ENCODE measurements at places on chromosomes 11 and 22.

GRCh38 chr11:76723142-76723541 lies 52.6 kb upstream of the LRRC32 start:
- DNase-seq: no peak

GRCh38 chr11:69644071-69644961 lies 3.4 kb downstream of the CCND1 start:
- no peak for DNase-seq

GRCh38 chr11:9566561-9567063 lies 6.9 kb upstream of the WEE1 start:
- DNase-seq: no peak

DNA sequence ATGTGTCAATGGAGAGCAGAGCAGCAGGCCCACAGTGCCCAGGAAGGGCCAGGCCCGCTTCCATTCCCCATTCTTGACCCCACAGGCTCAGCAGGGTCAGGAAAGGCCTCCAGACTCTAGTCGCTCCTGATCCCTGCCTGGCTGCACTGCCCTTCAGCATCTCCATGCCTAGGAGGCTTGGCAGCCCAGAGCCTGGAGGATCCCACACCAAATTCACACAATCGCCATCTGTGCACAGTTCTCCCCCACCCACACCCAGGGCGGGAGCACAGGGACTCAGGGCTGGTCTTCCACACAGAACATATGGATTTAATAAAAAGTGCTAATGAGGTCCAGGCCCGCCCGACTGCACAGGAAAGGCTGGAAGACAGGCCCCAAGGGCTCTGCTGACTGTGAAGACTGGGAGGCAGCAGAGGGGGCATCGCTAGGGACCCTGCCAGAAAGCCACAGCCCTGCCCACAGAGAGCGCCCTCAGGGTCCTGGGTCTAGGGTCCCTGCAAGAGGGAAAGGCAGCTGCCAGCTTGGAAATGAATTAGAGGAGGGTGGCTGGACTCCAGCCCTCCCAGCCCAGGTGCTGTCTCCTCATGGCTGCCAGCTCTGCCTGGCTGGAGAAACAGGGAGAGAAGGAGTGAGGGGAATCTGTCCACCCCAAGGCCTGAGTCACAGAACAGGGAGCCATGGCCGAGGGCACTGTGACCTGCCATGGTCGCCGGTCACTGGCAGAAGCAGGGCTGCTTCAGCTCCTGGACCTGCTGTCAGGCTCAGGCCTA lies 39.7 kb downstream of the DKK3 start:
- DNase-seq: no peak

DNA sequence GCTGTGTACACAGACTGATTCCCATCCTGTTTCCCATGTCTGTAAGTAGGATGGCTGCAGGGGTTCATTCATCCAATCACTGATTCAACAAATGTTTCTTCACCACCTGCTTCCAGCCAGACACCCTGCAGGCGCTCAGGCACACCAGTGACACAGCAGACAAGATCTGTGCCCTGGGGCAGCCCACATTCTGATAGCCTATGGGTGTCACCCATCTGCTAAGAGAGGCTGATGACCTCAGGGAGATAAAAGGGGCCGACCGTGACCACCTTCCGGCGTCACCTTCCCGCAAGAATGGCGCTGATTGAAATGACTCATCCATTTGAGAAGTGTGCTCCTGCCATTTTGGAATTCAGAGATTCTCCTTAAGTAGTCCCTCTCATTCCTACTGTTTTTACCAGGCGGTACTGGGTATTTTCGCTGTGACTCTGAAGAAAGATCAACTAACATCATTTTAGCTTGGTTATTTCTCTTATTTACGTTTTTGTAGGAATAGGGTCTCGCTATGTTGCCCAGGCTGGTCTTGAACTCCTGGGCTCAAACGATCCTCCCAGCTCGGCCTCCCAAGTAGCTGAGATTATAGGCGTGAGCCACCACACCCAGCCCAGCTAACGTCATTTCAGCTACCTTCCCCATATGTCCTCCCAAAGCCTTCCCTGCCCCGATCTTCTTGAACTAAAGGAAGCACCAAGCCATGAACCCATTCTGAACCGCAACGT lies 73.2 kb upstream of the BID start:
- DNase-seq: no peak

DNA sequence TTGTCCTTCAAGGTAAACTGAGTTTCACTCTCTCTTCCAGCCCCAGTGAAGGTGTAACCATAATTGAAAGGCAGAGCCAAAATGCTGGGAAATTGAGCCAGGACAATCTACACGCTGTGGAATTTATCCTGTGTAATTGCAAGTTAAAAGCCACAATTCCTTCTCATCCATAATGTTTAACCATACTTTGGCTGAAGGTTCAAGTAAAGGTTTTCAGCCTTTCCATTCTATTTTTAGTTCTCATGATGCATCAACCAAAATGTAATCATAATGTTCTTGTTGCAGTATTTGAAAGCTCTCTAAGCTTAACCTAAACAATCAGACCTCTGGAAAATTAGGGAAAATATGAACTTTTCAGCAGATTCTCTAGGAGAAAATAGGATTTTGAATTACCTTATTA lies 14.0 kb upstream of the ARHGAP42 start:
- DNase-seq: no peak

GRCh38 chr11:76047766-76048165 lies 158.5 kb downstream of the WNT11 start:
- no peak for DNase-seq

- DNase-seq: no peak
Observed at GRCh38 chr11:118106789-118107335, 20.1 kb upstream of the SMIM35 start.

- DNase-seq: no peak
Observed at GRCh38 chr22:32245042-32245441, 10.1 kb downstream of the SLC5A4 start.

- no peak for DNase-seq
Observed at GRCh38 chr11:71373791-71374454, 74.3 kb downstream of the DHCR7 start.

- no peak for DNase-seq
Observed at GRCh38 chr22:35840302-35840739, 122.6 kb downstream of the APOL5 start.

- DNase-seq: no peak
Observed at GRCh38 chr11:2120359-2121100, 18.7 kb downstream of the IGF2 start.

GRCh38 chr11:64251016-64251752 lies at the start of gene PLCB3:
Gene PLCB3, plus strand, starts transcription at chr11:64251530. Its CDS starts 120 bp downstream, at chr11:64251650.
- DNase-seq: no peak

DNA sequence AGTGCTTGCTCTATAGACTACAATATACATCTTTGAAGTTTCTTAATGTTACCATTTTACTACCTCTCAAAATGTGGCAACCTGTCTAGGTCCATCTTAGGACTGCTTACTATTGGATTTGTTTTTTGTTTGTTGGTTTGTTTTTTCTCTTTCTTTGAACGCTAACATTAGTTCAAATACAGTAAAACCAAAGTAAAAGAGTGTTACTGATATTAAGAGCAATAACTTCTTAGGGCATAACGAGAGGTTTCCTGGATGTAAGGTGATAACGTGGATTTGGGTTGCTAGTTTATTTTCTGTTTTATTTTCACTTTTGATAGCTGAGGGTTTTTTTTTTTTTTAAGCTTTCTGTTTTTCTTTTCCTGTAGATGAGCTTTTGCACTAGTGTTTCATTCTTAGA lies 43.6 kb downstream of the TMEM135 start:
- no peak for DNase-seq

DNA sequence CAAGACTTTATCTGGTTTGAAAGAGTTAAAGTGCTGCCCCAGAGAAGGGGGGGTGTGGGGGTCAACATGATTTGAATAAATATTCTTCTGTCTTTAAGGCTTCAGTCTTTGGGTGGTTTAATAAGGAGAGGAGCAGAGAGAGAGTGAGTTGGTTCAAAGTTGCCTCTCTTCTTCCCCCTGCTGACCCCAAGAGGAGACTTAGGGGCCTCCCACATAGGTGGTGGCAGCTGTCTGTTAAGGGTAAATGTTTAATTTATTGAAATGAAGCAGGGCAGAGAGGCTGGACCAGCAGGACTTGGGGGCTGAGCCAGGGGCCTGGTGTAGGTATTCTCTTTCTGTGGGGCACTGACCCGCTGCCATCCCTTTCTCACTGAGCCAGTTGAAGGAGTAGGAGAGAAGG lies 5.5 kb downstream of the POU2F3 start:
- no peak for DNase-seq

DNA sequence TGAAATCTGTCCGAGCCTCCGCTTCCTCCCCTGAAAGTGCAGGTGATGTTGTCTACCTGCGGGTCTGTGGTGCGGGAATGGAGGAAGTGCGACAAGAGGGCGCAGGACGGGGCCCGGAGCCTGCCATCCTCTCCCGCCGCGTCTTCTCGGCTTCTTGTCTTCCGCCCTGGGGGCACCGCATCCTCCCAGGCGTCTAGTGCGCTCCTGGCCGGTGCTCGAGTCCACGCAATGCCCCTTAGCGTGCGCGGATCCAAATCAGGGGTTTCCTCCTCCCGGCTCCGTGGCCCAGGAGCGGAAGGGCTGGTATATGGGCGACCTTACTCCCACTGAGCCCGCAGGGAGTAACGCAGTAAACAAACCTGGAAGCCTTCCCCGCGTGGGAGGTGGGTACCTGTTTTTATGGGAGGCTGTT lies 405 bp downstream of the SFI1 start:
- DNase-seq: peak; percentile 9

DNA sequence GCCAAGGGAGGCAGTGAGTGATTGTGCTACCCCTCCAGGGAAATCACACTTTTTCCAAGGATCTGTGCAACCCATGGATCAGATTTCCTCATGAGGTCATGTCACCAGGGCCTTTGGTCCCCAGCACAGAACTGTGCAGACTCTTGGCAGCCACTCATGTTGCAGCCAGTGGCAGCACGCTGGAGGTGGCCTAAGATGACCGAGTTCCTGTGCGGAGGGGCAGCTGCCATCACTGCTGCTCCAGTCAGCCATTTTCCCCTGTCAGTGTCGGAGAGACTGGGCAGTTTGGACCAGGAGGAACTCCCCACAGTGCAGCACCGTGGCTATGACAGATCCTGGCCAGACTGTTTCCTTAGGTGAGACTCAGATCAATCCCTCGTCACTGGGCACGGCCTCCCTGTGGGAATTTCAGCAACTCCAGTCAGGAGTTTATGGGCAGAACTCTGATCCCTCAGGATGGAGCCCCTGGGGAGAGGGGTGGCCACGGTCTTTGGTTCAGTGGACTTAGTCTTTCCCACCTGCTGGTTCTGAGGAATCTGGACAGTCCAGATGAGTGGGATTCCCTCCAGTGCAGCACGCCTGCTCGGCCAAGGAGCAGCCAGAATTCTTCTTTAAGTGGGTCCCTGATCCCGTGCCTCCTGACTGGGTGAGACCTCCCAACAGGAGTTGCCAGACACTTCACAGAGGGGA lies 194.6 kb upstream of the CARD18 start:
- no peak for DNase-seq

- no peak for DNase-seq
Observed at GRCh38 chr11:85893395-85893794, 38.2 kb downstream of the CCDC83 start.

DNA sequence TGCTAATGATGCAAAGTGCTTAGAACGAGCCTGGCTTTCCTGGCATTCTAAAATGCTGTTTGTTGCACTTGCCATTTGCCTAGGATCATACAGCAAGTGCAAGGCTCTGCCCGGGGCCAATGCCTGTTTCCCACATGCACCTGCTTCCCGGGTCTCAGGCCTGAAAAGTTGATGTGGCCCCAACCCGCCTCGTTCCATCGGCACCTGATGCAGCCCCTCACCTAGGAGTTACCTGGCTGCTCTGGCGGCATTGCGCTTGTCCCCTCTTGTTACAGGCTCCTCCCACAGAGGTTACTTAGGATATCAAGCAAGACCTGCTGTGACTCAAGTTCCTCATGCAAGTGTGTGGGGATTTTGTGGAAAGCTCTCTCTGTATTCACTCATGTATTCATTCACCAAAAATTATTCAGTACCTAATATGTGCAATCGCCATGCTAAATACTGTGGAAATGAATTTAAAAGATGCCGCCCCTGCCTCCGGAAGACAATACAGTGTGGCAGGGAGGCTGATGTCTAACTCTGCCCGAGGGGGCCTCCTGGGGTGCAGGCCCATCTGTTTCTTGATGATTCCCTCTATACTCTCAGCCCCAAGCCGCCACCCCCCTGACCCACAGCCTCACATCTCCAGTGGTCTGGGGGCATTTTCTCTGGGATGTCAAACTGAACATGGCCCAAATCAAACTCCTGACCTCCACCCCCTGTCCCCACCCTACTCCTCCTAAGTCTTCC lies 184.5 kb downstream of the EFCAB6 start:
- no peak for DNase-seq

DNA sequence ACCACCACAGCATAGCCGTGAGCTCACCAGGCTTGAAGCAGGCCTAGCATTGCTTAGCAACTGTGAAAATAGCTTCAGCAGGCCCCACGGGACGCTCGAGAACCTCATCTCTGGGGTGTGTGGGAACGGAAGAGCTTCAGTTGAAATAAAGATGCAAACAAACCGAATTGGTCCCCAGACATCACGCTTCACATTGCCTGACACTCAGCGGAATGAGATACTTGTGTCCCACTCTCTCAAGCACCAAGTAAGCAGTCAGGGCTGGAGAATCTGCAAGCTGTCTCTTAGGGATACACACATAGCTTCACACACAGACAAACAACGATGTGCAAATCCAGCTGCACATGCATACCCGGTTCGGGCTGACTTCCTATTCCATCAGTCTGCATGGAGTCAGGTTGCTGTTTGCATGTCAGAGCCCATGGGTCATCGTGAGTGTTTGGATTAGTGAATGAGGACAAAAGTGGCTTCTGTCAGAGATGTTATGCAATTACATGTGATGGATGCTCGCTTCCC lies 205.7 kb downstream of the SNX19 start:
- DNase-seq: no peak

- DNase-seq: no peak
Observed at GRCh38 chr11:19763330-19763729, 50.7 kb downstream of the NAV2 start.

GRCh38 chr11:119218141-119218878 lies 12.2 kb downstream of the CBL start:
- DNase-seq: no peak

- no peak for DNase-seq
Observed at GRCh38 chr22:20763630-20764470, 10.1 kb upstream of the SERPIND1 start.

- no peak for DNase-seq
Observed at GRCh38 chr22:45424241-45424731, 10.8 kb downstream of the RIBC2 start.

Measured in stimulated activated CD8-positive, alpha-beta memory T cell treated with anti-CD3 and anti-CD28 coated beads, Interleukin-4, amount 100 ng/mL, for 1 hour (primary cell).